ENCODE measurements at places on chromosomes 3 and 15.

GRCh38 chr3:194471863-194472262 is 14.9 kb downstream of the ATP13A3 start:
- peaks cover 65% of the 10 kb centered on the region for H3K4me1 ChIP-seq
- H3K36me3 ChIP-seq: no peaks in the 10 kb centered on the region
- H3K27me3 ChIP-seq: no peaks in the 10 kb centered on the region
- no peak overlapping the region for H3K4me3 ChIP-seq
- H3K27ac ChIP-seq: peak overlapping the region; percentile 66
- no peak for DNase-seq

DNA sequence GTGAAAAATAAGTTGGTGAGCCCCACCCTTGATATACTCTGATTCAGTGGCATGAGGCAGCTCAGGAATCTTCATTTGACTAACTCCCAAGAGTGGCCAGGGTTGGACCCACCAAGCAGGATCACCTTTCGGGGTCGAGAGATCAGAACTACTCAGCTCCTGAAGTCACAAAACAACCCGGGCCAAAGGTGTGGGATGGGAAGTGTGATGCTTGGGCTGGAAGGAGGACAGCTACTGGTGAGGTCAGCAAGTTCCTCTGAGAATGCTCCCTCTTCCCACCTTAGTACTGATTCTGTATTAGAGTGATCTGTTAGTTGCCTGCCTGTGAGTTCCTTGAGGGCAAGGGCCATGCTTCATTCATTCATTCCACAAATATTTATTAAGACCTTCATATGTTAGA is 15.1 kb downstream of the ESYT3 start:
- H3K36me3 ChIP-seq: no peaks in the 10 kb centered on the region
- no peak overlapping the region for H3K4me3 ChIP-seq
- no peak overlapping the region for H3K27ac ChIP-seq
- no peak for DNase-seq
- no peaks in the 10 kb centered on the region for H3K27me3 ChIP-seq
- no peaks in the 10 kb centered on the region for H3K4me1 ChIP-seq

- H3K4me1 ChIP-seq: no peaks in the 10 kb centered on the region
- H3K27ac ChIP-seq: no peak overlapping the region
- DNase-seq: no peak
- no peaks in the 10 kb centered on the region for H3K36me3 ChIP-seq
These were observed 101.1 kb upstream of the THRB start for GRCh38 chr3:24595796-24596195.

- no peak overlapping the region for H3K4me3 ChIP-seq
- no peaks in the 10 kb centered on the region for H3K36me3 ChIP-seq
- no peaks in the 10 kb centered on the region for H3K4me1 ChIP-seq
- H3K27ac ChIP-seq: no peak overlapping the region
- H3K27me3 ChIP-seq: no peaks in the 10 kb centered on the region
These were observed 172.2 kb upstream of the STRIT1 start for GRCh38 chr3:155465664-155466063.

All from heart right ventricle (tissue), 16 donors.